ENCODE measurements at places on chromosomes 5 and 9. TPM values are rescaled to one million over a fixed set of nuclear protein-coding genes. Genes with fewer than 3 reads are reported as not detected.

The FOXD4 gene
- total RNA-seq, result 0.77 TPM

DNA sequence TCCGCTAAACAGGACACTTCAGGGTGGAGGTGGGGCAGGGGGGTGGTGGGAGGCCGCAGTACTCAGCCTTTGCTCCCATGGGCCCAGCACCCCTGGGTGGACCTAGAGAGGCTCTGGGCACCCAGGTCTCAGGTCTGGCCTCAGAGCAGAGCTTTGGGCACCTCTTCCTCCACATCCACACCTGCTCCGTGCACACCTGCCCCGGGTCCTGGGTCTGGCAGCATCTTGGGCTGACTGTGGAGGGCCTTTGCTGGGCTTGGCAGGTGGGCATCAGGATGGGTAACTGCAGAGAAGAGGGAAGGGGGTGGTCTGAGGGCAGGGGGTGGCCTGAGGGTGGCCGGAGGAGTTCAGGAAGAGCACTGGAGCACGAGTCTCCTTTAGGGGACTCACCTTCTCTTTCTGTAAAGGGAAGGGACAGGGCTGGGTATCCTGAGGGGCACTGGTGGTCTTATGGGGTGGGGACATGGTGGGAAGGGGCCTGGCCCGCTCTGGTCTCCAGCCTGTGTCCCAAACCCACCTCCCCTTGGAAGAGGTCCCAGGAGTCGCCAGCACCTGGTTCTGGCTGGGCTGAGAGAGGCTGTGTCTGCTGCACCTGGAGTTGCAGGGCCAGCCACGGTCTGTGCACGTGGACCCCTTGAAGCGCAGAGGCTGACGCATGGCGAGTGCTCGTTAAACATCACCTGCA is 106.7 kb upstream of the IER5L start:
- DNase-seq, result no peak

The SLC36A2 gene
- not detected for total RNA-seq

The LRRC8A gene
- 49.7 TPM for total RNA-seq

The GFPT2 gene
- total RNA-seq, result 11.1 TPM

GRCh38 chr5:65050826-65051498 is 282.2 kb downstream of the CWC27 start:
- no peak for DNase-seq

The NIPAL4 gene
- not detected for total RNA-seq

The CDX1 gene
- not detected for total RNA-seq

GRCh38 chr5:72171667-72172066 is 64.4 kb downstream of the MAP1B start:
- no peak for DNase-seq

The TLE1 gene
- 40.5 TPM for total RNA-seq

GRCh38 chr9:109476642-109477257 is 21.4 kb downstream of the PTPN3 start:
- DNase-seq, result no peak

GRCh38 chr5:1918488-1919208 is 35.9 kb upstream of the IRX4 start:
- no peak for DNase-seq

DNA sequence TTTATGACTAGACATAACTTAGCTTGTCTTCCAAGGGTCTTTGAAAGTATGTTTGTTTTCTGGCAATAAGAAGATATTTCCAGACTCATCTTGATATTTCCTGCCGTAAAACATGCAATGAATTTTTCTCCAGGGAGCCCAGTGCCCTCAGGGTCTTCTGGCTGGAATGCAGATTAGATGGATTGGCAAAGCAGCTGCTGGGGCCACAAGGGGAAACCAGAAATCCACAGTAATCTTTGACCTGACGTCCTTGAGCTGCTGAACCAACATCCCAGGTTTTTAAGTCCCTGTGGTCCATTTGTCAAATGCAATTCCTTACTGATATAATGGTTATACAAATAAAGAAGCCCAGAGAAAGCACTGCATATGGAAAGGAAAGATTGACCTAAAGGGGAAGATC is 93.0 kb downstream of the THBS4 start:
- DNase-seq, result no peak

The DMGDH gene
- total RNA-seq, result not detected

DNA sequence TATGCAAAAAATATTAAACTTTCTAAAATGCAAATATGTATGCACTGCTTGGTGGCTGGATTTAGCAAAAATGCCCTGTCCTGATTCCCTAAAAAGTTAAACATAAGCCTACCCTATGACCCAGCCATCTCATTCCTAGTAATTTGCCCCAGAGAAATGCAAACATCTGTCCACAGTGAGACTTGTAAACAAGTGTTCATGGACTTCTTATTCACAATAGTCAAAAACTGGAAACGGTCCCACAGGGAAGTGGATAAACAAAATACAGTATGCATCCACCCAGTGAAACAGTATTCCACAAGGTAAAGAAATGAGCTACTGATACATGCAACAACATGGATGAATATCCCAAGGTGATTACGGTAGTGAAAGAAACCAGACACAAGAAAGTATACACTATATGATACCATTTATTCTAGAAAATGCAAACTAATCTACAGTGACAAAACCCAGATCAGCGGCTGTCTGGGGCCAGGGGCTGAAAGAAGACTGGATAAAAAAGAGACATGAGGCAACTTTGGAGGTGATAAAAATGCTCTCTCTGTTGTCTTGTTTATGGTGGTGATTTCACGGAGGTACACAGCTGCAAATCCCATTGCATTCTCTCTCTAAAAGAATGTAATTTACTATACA is 277.3 kb downstream of the GLIS3 start:
- no peak for DNase-seq

GRCh38 chr9:76218117-76218885 is 175.9 kb downstream of the RFK start:
- DNase-seq, result no peak

The FOXD4L5 gene
- 0.34 TPM for total RNA-seq

GRCh38 chr9:134435550-134436378 is 109.5 kb downstream of the RXRA start:
- no peak for DNase-seq

The DRD1 gene
- total RNA-seq, result not detected

DNA sequence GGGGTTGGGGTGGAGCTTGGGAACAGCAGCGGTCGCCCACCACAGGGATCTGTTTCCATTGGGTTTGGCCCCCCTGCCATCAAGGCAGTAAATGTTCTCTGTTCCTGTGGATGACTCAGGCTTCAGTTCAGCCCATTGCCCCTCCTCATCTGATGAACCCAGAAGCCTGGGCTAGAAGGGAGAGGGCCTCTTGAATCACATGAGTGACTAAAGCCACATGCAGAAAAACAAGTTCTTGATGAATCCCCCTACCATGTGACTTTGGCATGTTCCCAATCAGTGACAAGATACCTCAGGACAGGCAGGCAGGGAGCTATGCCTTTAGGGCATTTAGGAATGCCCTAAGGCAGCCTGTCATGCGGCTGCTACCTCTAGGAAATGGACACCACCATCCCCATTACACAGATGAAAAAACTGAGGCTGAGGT is 2.5 kb downstream of the SH3PXD2B start:
- no peak for DNase-seq

DNA sequence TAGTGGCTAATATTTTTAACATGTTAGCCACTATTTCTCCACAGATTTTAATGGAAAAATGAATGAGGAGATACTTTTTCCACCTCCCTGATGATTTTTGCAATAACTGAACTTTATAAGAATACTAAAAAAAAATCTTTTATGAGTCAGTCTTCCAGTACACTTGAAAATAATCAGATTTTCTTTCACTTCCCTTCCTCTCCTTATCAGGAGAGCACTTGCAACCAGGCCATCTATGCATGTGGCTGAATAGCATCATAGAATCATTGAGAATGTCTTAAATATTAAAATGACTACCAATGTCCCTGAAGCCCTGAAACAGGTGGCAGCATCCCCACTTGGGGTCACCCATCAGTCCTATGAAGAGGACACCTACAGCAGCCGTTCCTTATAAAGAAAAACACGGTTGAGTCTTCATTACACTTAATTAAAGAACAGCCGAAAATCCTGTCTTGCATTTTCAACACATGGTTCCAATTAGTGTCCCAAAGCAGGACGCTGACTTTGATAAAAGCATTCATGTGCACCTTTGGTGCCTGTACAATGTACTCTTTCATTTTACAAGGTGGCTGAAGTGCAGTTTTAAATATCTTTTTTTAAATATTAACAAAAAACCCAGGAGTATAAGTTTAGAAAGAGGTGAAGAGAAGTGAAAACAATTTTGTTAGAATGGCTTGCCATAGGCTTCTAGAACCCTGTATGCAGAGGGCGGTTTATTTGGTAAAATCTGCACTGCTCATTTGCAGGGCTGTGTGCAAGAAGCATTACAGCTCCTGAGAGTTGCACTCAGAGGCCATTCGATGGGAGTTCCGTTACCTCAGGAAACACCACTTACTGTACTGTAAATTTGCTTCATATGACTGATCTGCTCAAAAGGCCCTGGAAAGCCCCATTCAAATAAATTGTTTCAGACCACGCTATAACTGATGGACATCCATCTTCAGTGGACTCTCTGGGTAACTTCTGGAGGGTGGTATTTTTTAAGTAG is 106.9 kb upstream of the VCAN start:
- DNase-seq, result no peak

GRCh38 chr5:9850456-9850855 is 220.3 kb upstream of the TAS2R1 start:
- DNase-seq, result no peak

DNA sequence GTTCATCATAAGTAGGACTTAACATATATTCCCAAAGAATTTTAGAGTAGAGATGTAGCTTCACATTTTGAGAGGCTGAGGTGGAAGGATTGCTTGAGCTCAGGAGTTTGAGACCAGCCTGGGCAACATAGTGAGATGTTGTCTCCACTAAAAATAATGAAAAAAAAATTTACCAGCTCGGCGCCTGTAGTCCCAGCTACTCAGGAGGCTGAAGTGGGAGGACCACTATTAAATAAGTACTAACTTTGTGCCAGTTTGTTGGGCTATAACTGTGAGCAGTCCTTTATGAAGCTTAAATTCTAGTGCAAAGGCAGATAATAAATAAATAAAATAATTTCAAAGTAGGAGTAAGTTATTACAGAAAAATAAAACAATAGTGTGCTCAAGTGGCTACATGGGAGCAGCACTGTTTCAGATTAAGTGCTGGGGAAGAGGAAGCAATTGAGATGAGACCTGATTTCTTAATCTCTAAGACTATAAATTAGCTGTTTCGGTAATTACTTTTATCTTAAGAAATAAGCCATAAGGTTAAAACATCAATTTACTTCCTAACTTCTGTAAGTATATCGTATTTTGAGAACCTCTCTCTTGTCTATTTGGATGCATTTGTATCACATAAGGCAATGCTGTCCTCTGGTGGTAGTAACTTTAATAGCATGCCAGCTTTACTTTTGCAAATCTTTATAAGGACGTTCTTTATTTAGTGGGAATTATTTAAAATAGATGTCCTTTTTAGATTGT is 98.9 kb downstream of the CSNK1G3 start:
- DNase-seq, result peak; percentile 34

- DNase-seq, result no peak
Observed at GRCh38 chr9:133969681-133970580, 22.2 kb downstream of the VAV2 start.

GRCh38 chr5:62208218-62208852 is 97.7 kb upstream of the KIF2A start:
- no peak for DNase-seq

The QRFP gene
- total RNA-seq, result not detected

GRCh38 chr5:66542711-66543110 is 53.5 kb upstream of the MAST4 start:
- no peak for DNase-seq

The MFAP3 gene
- 38.2 TPM for total RNA-seq

The PCDHGA3 gene
- total RNA-seq, result 0.16 TPM

DNA sequence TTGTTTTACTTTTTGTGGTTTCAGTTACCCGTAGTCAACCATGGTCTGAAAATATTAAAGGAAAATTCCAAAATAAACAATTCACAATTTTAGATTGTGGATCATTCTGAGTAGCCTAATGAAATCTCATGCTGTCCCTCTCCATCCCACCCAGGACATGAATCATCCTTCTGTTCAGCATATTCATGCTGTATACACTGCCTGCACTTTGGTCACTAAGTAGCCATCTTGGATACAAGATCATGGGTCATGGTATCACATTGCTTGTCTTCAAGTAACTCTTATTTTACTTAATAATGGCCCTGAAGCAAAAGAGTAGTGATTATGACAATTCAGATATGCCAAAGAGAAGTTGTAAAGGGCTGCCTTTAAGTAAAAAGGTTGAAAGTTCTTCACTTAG is 536.5 kb upstream of the ACO1 start:
- DNase-seq, result no peak

- DNase-seq, result no peak
Observed at GRCh38 chr9:133876836-133877235, 115.3 kb downstream of the VAV2 start.

The FGF10 gene
- total RNA-seq, result 3.8 TPM

- no peak for DNase-seq
Observed at GRCh38 chr5:29170599-29170998, 2022.9 kb upstream of the CDH6 start.

GRCh38 chr9:7289773-7290172 is 509.8 kb downstream of the DMAC1 start:
- DNase-seq, result no peak

DNA sequence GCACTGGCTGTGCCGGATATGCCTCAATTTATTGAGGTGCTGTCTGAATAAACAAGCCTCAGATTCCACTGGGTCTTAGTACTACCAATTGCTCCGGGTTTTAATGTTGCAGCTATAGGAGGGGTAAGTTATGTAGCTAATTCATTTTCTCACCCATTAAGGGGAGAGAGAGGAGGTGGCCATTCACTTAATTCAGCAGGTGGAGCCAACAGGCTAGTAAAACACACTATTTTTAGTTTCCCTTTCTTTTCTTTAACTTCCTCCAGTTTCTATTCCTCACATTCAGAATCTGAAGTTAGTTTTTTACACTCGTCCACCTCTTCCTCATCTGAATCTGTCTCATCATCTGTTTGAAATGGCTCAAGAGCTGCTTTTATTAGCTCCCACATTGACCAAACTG is 105.6 kb upstream of the CDH10 start:
- DNase-seq, result no peak

DNA sequence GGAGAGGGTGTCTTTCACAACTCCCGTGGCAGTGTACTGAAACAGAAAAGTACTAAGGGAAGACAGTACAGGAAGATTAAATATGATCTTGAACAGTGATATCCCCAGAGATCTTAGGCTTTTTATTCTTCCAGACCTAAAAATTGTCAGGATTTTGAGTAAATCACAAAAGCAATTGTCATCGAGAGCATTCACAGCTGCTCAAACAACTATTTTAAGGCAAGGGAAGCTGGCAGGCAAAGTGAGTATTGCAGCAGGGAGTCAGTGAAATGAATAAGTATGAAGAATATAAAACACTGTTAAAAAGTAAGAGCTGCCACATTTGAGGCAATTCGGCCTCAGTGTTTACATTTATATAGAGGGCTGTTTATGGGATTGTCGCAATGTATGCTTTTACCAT is 479.0 kb downstream of the CAAP1 start:
- no peak for DNase-seq

Measured in neural crest cell (in vitro differentiated cells).